ENCODE measurements at places on chromosomes 7 and 10.
A peak's percentile ranks its signal among the peaks of the same experiment; 100 is the strongest.

DNA sequence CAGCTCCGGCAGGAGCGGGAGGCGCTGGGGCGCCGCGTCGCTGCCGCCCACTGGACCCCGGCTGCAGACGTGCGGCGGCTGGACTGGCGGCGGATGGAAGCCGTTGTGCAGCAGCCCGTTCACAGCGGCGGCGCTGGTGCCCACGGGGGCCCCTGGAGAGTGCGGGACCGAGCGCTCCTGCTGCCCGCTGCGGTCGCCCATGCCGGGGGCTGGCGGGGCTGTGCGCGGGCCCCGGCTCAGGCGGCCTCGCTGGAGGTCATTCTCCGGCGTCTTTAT lies 413 bp downstream of the PANK1 start:
- peak; percentile 44 for DNase-seq

GRCh38 chr7:51970961-51971665 lies 654.5 kb upstream of the COBL start:
- DNase-seq = no peak

DNA sequence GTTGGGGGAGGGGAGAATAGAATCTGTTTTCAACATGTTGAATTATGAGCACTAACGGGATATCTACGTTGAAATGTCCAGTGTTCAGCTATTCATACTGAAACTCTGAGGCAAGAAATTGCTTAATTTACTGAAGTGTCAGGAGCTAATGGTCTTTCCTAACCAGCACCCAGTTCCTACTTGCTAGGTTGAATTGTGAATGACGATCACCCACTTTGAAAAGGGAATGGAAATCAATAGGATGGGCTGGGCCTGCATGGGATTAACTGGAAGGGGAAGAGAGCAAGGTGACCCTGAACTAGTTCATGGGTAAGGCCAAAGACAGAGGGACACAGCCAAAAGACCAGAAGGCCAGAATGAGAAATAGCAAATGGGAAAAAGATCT lies 51.3 kb downstream of the HIPK2 start:
- no peak for DNase-seq

DNA sequence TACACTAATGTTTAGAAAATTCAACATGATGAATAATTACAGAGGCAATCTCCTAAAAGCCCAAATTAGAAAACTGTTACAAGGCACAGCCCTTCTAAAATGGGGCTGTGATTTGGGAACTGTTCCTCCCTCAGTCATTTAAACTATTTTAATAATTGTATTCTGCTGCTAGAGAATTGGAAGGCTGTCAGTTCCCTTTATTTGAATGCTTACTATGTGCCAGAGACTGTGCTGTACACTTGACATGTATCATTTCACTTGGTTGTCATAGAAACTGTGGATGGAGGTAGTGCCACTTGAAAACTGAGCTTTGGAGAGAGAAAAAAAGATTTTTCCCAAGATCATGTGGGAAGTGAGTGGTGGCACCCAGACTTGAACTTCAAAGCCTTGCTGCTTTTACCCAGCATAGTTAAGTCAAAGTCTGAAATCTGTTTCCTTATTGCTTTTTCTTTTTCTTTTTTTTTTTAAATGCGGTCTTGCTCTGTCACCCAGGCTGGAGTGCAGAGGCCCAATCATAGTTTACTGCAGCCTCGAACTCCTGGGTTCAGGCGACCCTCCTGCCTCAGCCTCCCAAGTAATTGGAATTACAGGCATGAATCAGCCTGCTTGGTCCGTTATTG lies 23.6 kb downstream of the UBE2D1 start:
- DNase-seq = no peak

DNA sequence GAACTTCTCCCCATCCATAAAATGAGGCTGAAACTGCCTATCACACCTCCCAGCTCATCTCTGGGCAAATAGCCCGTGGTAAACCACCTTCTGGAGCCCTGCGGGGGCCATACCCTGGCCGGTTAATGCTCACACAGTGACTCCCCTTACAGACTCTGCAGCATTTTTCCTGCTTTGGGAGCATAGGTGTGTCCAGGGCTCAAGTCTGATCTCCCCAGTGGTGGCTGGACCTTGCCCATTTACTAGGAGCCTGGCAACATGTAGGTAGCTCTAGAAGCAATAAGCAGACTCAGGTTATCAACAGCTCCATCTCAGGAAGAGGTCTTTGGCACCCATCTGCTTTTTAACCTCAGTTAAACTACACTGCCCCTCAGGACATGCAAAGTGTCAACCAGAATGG lies 5.5 kb upstream of the CDHR1 start:
- DNase-seq = no peak

DNA sequence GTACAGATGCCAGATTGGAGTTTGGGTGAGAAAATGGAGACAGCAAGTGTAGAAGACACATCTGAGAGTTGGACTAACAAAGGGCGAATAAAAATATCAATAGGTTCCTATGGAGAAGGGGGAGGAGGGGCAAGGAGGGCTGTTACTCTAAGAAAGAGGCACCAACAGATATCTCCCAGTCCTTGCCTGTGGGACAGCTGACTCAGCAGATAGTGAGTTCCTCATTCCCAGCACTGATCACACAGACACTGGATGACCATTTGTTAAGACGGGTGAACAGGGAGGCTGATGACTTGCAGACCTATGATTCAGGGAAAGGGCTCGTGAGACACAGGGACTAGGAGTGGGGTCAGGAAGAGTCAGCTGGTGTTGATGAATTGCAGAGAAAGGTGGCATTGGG lies 5.7 kb upstream of the PRR15 start:
- DNase-seq = no peak

DNA sequence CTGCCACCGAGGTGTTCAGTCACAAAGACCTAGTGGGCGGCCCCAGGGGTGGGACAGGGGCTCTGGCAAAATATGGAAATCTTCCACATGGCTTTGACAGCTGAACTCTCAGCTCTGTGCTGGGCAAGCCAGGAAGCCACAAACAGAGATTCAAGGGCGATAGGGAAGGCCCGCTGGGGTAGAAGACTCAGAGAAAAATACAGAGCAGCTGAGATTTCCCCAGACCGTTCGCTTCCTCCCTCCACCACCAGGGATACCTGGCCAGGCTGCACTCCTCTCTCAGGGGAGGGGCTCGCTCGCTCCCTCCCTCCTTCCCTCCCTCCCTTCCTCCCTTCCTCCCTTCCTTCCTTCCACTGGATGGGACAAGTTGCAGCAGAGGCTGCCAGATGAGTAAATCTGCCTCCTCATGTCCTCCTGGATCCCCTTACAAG lies 260.5 kb downstream of the PRPF18 start:
- no peak for DNase-seq

- DNase-seq = no peak
Measured at GRCh38 chr10:97328646-97329453, 5.7 kb downstream of the FRAT2 start.

GRCh38 chr7:125355899-125356298 lies 426.3 kb upstream of the POT1 start:
- no peak for DNase-seq

GRCh38 chr10:42962902-42963231 lies 114.0 kb upstream of the RET start:
- no peak for DNase-seq

- DNase-seq = no peak
Measured at GRCh38 chr10:10165415-10165814, 852.3 kb upstream of the CELF2 start.

DNA sequence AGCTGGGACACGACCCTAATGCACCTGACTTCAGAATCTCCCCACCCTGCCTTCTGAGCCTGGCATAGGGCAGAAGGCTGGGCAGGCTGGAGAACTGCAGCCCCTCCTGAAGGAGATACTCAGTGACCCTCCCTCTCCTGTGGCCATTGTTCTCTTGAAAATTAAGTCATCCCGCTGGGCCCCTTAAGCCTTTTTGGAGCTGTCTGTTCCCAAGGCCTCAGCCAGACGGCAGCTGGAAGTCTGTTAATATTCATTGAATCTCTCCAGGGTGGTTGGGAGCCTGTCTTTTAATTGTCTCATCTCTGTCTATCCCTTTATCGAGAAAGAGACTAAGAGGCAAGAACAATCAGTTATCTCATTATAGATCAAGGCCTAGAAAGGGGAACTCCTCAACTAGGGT lies 118.1 kb upstream of the PCBD1 start:
- no peak for DNase-seq

DNA sequence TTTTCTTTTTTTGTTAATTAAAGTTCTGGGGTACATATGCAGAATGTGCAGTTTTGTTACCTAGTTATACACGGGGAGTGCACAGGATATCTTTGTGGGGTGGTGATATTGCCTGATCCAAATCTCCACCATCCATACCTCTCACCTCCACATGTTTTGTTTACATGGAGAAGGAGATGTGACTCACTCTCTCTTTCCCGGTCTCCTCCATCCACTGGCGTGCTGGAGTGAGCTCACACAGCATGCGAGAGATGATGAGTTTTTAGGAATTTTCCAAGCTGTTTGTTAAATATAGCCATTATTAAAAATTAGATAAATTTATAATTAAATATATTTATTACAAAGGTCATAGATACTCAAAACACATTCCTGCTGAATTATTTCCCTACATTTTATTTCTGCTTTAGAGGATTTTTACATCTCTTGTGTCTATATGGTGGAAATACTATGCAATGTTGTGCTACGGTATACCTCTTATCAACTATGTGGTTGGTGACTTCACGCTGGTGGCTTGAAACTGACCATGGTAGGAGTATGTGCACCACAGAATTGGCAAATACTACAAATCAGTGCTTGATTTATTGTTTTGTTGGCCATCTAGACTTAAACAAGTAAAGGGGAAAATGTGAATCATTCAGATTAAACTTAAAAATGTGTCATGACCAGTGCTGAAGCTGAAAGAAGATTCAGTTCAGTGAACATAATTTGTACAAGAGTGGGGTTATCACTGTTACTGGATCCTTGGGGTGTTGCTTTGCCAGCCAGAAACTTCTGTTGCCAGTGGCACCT lies 107.9 kb upstream of the FAM180A start:
- no peak for DNase-seq

- no peak for DNase-seq
Measured at GRCh38 chr7:24384362-24385030, 100.5 kb downstream of the NPY start.

- no peak for DNase-seq
Measured at GRCh38 chr10:13685885-13686284, 99.1 kb downstream of the PRPF18 start.
